ENCODE measurements at places on chromosomes 13 and 19.

DNA sequence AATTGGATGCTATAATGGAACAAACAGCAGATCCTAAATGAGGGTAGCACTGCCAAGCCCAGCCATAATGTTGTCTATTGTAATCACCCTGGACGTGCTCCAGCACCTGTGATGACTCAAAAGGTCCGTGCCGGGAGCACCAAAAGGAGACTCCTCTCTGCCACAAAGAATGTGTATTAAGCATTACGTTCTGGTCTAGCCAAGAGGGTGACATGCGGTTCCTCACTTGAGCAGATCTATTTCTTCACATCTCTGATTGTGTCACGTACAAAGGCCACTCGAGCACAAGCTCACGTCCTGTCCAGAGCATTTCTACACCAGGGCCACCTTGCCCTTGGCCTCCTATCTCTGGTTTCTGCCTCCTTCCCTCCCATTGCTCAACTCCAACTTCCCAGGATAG is 219.9 kb upstream of the IRS2 start:
- DNase-seq: no peak

DNA sequence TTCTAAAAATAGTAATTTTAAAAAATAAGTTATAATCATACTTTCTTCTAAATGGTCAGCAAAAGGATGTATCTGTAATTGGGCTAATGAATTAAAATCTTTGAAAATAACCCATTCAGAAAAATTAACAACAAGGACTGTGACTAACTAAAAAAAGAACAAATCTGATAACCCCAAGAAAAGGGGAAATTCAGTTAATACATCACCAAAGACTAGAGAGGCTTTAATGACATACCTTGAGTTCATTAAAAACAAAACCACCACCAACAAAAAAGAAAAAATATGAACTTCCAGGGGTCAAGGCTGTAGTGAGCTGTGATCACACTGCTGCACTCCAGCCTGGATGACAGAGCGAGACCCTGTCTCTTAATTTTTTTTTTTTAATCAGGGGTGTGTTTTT is 121.8 kb downstream of the TBC1D4 start:
- DNase-seq: no peak

GRCh38 chr19:39124136-39124764 is 1.3 kb upstream of the PAK4 start:
- DNase-seq: no peak

DNA sequence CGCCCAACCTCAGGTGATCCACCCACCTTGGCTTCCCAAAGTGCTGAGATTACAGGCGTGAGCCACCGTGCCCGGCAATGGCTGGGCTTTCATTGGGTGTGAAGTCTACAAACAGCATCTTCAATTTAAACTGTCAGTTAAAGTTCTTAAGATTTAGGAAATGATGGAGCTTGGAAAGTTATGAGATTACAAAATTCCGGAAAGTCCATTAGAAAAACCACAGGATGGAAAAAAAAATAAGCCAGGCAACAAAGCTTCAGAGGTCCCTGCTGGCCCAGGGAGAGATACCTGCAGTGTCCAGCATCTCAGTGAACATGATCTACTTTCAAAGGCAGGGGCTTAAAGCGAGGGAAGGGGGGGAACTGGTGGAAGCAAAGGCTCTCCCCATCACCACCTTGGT is 4.6 kb upstream of the ZNF587B start:
- DNase-seq: no peak

DNA sequence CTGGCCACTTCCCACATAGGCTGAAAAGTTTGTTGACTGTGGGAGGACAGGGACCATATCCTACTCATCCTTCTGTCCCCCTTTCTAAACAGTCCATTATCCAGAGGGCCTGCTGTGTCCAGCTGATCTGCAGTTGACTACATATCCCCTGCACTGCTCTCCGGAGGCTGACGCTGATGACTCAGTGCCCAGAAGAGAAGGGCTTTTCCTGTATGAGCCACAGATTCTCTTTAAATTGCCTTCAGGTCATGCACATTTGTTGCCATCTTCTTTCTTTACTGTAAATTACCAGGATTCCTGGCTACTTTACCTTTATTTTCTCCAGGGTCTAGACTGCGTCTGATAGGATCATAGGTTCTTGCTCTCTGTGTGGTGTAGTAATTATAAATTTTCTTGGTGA is 125.2 kb downstream of the LACC1 start:
- DNase-seq: no peak

DNA sequence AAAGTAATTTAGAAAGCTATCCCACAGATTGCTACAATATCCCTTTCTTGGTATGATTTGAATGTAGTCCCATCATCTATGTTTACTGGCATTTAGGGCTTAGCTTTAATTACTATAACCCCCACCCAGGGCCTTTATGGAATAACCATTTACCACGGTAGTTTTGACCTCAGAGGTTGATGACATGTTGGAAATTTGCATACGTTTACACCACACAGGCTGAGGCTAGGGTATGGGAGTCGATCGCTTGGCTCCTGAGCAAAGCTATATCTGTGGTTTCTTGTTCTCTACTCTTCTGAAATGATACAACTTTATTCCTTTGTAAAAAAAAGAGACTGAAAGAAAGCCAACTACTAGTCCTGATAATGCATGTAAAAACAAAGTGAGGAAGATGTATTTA is 28.2 kb upstream of the RFC3 start:
- no peak for DNase-seq

- peak; percentile 69 for DNase-seq
These were observed 11.3 kb downstream of the LCP1 start for GRCh38 chr13:46170687-46171086.

- no peak for DNase-seq
These were observed 127.6 kb downstream of the COG6 start for GRCh38 chr13:39783051-39783450.

GRCh38 chr13:59519819-59520218 is 643.9 kb downstream of the DIAPH3 start:
- no peak for DNase-seq

DNA sequence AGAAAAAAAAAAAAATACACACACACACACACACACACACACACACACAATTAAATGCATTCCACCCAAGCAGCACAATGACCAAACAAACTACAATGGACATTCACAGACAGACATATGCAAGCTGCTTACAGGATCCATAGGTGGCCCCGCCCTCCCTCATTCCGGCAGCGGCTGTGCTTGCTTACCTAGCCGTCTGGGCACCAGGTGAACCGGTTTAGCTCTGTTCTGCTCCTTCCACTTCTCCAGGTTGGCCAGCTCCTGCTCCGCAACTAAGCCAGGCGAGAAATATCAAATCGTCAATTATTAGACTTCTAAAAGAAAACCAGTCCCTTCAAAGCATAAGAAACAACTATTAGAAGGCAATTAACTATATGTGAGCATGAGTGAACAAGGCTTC is 23.1 kb downstream of the EPSTI1 start:
- no peak for DNase-seq

DNA sequence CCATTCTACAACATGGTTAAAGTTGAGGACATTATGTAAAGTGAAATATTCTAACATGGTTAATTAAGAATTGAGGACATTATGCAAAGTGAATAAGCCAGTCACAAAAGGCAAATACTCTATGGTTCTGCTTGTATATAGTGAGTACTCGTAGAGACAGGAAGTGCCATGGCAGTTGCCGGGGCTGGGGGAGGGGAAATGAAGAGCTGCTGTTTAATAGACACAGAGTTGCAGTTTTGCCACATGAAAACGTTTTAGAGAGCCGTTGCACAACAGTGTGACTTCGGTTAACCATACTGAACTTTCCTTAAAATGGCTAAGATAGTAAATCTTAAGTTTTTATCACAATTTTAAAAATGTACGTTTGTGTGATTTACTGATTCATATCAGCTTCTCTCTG is 176.9 kb downstream of the SHISA2 start:
- peak; percentile 74 for DNase-seq

DNA sequence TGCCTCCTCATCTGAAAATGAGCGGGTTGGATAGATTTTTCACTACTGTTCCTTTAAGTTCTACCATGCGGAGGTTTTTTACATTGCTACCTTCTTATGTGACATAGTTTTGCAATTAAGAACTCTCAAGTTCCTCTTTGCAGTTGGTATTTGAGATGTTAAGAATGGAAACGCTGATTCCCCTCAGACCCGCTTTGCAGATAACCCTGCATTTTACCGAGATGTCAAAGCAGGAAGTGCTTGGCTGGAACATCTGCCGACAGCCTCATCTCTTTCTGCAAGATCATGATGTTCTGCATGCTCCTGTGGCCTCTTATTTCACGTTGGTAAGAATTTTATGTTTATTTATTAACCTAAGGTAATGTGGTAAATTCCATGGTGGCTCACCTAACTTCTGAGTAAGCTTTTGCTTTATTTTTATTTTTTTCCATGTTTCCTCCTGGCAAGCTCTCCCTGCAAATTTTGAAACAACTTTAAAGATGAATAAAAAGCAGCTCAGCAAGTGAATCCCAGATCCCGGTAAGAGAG is 22.5 kb downstream of the PABPC3 start:
- DNase-seq: no peak

DNA sequence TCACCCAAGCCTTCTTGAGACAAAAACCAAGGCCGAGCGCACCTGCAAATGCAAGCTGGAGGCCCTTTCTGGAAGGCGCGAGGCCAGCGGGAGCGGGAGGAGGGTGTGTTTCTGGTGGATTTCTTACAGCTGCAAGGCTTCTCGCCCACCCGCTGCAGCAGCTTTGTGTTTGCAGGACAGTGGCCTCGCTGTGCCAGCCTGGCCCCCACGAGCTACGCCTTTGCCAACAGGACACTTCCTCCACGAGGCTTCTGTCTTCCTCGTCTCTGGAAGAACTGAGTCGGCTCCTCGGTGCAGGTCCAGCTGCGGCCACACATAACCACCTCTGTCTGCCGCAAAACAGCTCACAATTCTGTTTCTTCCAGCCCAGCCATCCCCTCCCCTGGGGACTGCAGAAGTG is 10.1 kb downstream of the ATCAY start:
- DNase-seq: no peak

- no peak for DNase-seq
These were observed 1763.3 kb upstream of the MIR17HG start for GRCh38 chr13:89584058-89584620.

DNA sequence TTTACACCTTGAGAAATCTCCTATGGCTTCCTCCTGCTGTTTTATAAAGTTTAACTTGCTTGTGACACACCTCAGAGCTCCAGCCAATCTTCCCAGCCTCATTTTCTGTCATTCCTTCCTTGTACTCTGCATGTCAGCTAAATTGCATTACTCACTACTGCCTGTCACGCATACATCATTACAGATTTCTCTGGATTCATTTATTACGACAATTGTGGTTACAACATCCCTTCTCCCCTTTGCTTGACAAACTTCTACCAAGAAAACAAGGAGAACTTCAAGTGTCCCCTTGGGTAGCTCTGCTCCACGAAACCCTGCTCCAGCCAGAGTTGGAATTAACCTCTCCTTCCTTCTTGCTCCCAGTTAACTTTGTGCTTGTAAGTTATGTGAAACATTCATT is 22.0 kb upstream of the GPR18 start:
- no peak for DNase-seq

- DNase-seq: no peak
These were observed 147.1 kb downstream of the DNAJC15 start for GRCh38 chr13:43170506-43170905.

GRCh38 chr19:6218491-6219146 is 61.2 kb downstream of the MLLT1 start:
- DNase-seq: peak; percentile 83
